ENCODE measurements at places on chromosomes 16 and 17. TPM values are rescaled to one million over a fixed set of nuclear protein-coding genes. Genes with fewer than 3 reads are reported as not detected.

DNA sequence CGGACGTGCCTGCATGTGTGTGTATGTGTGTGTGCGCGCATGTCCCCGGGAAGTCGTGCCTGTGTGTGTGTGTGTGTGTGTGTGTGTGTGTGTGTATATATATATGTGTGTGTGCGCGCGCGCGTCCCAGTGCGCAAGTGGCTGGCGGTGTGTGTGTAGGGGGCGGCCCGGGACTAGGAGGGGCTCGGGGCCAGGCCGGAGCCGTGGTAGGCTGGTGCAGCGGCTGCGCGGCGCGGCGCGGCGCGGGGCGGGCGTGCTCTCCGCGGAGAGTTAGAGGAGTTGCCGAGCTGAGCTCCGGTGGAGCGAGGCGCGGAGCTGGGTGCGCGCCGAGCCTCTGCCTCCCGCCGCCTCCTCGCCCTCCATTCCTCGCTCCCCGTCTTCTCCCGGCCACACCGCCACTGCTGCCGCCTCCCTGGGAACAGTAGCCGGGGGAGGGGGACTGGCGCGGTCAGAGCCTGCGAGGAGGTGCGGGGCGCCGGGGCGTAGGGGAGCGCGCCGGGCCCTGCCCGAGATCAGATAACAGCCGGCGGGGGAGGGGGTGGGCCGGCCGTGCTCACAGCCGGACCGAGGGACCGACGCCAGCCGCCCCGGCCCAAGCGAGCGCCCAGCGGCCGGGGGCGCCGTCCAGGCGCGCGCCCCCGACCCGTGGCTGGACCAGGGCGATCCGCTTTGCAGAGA lies at the start of gene KCNJ12:
Gene KCNJ12, plus strand, starts transcription at position 277 of the 678 bp plus-strand sequence. CDS start 38,986 bp downstream, outside the sequence.
- no peak for DNase-seq

DNA sequence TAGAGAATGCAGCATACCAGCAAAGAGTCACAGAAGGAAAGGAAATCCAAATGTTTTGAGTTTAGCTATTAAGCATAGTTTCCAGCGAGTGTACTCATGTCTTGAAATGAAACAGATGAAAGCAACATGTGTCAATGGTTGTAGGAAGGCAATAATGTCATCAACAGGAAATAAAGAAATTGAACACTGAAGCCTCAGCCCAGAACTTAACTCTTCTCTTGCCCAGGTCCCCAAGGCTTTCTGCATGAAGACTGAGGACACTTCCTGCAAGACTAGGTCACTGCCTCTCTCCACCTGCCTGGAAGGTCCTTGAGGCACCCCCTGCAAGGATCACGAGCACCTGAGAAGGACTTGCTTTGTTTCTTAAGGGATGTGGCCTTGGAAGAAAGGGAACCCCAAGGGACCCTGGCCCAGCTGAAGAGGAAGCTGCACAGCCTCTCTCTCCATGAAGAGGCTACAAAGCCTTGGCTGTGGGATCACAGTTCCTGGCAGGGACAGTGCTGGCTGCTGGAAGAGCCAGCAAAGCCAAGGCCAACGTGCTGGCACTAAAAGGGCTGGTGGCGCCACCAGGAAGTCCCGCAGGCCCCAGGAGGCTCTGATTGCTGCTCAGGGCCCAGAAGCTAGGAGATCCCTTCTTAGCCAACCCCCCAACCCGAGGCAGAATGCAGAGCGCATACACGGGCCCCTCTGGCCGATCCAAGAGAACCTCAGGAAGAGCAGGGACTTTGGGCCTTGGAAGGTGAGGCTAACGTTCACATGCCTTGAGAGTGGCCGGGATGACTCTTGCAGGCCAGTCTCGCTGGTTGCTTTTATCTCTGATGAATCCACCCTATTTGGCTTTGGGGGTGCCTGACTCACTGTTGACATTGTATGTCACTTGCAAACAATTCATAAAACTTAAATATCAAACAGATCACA lies 23.4 kb upstream of the AXIN2 start:
- no peak for DNase-seq

DNA sequence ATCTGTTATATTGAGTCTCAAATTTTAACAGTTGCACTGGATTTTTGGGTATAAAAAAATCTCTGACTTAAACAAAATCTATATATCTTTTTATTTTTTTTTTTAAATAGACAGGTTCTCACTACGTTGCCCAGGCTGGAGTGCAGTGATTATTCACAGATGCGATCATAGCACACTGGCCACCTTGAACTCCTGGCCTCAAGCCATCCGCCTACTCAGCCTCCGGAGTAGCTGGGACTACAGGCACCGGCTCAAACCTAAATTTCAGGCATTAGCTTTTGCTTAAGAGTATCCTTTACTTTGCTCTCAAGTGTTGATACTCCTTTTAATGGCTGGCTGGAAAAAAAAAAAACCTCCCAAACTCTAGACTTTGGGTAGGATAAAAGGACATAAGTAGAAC lies 61.6 kb downstream of the RPGRIP1L start:
- DNase-seq = peak; percentile 46

Gene SLC5A10
- 0.14 TPM for total RNA-seq

DNA sequence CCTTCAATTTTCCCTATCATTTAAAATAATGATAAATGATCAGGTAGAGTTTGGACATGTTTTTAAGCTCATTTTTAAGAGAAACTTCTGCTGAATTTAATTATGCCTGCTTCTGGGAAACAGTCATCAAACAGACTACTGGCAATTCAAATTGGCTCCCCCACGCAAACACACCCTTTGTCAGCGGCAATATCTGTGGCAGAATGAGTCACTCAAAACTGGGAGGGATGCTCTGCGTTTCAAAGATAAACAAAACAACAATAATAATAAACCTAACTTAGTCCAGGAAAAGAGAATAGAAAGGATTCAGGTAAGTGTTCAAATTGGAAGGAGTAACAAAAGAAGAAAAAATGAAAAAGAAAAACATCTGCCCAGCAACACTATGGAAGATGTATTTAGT lies 108.1 kb upstream of the ERCC4 start:
- DNase-seq = no peak

GRCh38 chr17:17175917-17176316 lies 30.2 kb downstream of the PLD6 start:
- DNase-seq = no peak

Gene MT4
- total RNA-seq = not detected

Gene DHRS7C
- total RNA-seq = not detected

DNA sequence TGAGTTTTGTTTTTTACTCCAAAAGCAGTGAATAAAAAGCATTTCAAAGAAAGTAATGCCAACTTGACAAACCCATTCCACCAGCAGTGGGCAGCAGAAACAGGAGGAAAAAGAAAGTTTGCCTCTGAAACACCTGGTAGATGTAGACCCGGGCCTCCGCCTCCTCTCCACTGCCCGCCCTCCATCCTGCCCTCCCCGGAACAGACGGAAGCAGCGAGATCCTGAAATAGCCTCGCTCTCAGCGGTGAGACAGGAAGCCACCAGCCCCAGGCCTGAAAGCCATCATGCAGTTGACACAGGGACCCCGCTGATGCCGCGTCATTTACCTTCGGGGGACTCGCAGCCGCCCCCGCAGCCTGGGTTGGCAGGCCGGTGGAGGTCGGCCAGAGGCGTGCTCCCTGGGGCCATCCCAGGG lies 67.8 kb downstream of the C16orf78 start:
- no peak for DNase-seq

DNA sequence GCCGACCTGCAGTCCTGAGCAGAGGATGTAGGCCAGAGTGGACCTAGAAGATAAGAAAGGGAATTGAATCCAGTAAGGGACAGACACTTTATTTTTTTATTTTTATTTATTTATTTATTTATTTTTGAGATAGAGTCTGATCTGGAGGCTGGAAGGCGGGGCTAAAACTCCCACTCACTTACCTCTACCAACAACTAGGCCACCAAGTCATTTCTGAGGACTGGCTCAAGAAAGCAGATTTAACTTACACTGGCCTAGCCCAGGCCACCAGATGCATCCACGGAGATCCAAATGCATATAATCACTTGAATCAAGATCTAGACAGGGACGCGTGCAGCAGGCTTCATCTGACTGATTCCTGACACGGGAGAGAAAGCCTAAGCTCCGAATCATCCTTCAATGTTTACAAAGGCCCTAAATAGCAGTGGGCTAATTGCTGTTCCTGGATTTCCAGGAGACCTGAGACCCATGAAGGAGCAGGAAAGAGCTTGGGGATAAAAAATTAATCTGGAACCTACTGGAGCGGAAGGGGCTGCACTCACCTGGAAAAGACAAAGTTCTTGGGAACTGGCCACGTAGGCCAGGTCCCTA lies 1.1 kb upstream of the ALOX12 start:
- DNase-seq = no peak

DNA sequence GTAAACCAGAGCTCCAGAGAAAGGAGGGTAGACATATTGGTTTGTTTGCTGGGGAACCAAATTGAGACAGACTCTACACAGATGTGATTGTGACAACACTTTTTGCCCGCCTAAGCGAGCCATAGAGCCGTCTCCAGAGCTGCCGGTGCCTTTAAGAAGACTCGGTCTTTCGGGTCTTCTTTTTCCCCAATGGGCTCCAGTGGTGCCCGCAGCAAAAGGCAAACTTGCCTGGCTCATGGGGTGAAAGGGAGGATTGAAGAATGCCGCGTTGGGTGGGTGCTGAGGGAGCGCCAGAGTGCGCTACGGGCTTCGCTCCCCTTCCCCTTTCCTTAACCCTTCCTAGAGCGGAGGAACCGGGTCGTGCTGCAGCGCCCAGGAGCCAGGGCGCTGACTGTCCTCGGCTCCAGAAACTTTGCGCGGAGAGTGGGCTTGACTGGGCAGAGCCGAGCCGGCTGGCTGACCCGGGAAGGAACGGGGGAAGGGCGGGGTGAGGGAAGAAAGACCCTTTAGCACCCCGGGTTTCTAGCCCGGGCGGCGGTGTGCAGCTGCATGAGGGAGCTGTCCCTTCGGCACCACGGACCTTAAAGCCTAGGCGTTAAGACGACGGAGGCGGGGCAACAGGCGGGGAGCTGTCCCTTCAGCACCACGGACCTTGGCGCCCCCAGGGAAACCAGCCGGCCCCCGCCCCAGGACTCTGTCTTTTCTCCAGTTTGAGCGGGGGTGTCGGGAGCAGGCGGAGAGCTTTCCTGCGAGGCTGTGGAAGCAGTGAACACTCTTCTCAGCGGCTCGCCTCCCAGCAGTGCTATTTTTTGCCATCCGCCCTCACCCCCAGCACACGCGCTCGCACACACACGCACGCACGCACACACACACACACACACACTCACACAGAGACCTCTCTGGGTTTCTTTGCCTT lies at the start of gene CACNG3:
Gene CACNG3, plus strand, starts transcription at position 880 of the 916 bp plus-strand sequence. CDS start 420 bp downstream, outside the sequence.
- peak; percentile 19 for DNase-seq

Gene OTOA
- total RNA-seq = not detected

DNA sequence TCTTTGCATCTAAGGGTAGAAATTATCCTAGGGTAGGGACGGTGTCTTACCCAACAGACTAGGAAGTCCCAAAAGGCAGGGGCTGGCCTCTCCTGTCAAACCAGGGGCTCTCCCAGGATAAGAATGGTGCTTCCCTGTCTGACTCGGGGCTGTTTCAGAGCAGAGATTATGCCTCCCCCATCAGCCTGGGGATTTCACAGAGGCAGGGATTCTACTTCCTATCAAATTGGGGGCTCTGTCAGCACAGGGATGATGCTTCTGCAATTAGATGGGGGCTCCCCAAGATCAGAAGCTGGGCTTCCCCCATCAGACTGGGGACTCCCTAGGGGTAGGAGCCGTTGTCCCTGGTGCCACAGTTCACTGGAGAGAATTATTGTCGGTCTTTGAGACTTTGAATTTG lies 2.3 kb downstream of the NXPH3 start:
- DNase-seq = no peak

Gene NRN1L
- 0.82 TPM for total RNA-seq

DNA sequence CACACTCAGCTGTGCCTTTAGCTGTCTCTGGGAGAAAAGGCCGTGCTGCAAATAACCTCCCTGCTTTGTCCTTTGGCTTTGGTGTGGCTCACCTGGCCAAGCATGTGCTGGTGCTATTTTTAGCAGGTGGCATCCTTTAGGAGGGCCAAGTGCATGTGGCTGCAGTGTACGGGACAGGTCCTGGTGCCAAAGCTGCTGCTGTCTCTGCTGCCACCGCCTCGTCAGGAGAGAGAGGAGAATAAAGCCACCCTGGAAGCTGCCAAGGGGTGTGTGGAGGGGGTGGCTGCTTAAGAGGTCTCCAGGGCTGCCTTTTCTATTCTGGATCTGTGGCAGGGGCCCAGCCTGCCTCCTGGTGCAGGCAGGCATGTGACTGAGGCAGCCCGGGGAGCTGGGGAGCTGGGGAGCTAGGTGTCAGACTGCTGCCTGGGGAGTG lies 6.2 kb downstream of the AKAP1 start:
- DNase-seq = no peak

DNA sequence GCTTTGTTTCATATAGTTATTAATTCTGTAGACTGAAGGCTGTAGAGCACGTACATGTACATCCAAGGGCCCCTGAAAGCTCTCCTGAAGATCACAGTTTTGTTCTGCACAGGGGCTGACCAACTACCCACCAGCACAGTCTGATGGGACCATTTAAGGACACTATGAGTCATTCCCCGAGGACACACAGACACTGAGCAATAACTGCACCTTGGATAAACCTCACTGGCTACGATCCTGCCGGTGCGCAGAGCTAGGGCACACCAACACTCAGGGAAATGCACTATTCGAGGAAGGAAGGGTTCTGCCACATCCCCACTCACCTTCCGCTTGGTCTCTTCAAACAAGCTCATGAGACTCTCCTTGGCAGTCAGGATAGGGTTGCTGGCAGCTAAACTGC lies 20.3 kb downstream of the SMG6 start:
- DNase-seq = no peak

Gene LGALS9B
- total RNA-seq = not detected

GRCh38 chr17:18938692-18939023 lies 13.3 kb upstream of the SLC5A10 start:
- no peak for DNase-seq

Gene MFAP4
- total RNA-seq = 3.7 TPM

GRCh38 chr17:72137161-72137560 lies 16.3 kb downstream of the SOX9 start:
- no peak for DNase-seq

DNA sequence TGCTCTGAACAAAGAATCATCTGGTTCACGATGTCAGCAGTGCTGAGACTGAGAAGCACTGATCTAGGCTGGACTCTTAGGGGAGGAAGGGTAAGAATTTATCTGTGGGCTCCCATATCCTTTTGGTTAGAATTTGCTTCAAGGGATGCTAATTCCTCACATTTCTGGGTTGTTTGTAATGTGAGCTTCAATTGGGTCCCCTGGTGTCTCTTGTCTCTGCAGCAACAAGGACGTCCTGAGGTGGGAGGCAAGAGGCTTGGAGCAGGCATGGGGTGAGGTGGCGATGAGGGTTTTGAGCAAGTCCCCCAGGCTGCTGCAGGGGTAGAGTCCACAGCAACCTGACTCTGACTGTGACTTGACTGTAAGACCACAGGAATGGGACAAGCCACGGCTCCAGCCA lies 213.8 kb upstream of the NLRP1 start:
- DNase-seq = no peak

Gene ACSM2A
- 0.14 TPM for total RNA-seq

DNA sequence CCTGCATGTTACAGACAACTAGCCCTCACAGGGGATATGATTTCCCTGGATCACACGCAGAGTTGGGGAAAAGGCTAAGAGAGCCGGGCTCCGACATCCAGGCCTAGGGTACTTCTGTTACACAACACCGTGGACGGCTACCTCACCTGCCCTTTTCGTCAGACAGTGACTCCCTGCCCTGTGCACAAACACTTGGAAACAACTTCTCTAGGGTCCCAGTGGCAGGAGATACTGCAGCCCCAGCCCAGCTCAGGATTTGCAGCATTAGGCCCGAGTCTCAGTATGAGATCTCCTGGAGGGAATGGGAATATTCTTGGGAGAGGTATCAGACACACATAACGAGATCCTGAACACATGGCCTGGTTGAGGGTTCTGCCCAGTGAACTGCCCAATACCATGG lies 8.3 kb downstream of the RUSF1 start:
- DNase-seq = no peak

- DNase-seq = no peak
Observed at GRCh38 chr17:3002538-3003295, 60.7 kb downstream of the OR1D5 start.

- no peak for DNase-seq
Observed at GRCh38 chr16:47254756-47255155, 111.0 kb upstream of the NETO2 start.

Measured in astrocyte (in vitro differentiated cells and primary cell).